ENCODE measurements at places on chromosomes 11 and 22. TPM values are rescaled to one million over a fixed set of nuclear protein-coding genes. Genes with fewer than 3 reads are reported as not detected.

GRCh38 chr11:113350336-113351067 is 36.1 kb downstream of the TTC12 start:
- no peak for ATAC-seq

- no peak for ATAC-seq
These were observed 123.9 kb downstream of the VPREB1 start for GRCh38 chr22:22368516-22368915.

DNA sequence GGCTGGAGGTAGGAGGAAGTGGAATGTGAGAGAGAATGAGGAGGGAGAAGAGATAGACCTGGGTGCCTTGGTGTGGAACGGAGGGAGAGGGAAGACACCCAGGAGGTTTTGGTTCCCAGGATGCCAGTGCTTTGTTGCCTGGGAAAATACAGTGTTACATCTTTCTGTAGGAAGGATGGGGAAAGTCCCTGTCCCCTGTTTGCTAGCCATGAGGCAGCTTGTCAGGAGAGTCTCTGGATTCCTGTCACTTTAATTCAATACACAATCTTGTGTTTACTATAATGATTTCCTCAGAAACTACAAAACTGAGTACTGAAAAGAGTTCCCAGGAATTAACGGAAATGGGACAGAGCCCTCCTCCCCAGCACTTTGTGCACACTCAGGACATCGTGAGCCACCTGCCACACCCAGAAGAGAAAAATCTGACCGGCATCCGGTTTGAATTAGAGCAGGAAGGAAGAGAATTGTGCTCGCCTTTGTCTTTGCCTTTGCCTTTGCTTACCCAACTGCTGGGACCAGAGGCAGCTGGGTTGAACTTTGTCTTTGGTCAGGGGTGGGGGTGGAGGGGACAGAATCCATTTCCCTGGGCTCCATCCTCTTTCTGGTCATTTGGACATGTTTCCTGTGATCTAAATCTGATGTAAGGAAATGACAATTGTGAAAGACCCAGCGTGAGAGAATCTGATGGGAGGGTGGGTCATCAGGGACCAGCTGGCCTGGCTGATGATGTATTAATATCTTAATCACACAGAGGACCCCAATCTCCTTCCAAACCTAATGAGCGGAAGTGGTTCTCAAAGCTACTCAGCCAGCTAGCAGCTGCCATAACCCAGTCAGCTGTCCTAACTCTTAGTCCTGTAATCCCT is 1.3 kb upstream of the LIMK2 start:
- ATAC-seq = no peak

- peak; percentile 86 for ATAC-seq
These were observed 43.0 kb upstream of the USP47 start for GRCh38 chr11:11798586-11799438.

Gene CACNA1I
- 0.08 TPM for total RNA-seq

Gene PTGDR2
- total RNA-seq = 0.12 TPM

GRCh38 chr11:113888848-113889247 is 13.5 kb upstream of the USP28 start:
- ATAC-seq = no peak
